ENCODE measurements at places on chromosomes 12 and 14. TPM values are rescaled to one million over a fixed set of nuclear protein-coding genes. Genes with fewer than 3 reads are reported as not detected.

Gene LHX5
- not detected for total RNA-seq

Gene TMEM30B
- total RNA-seq = 4.1 TPM

Gene TMEM253
- total RNA-seq = not detected

Gene WSCD2
- 0.60 TPM for total RNA-seq

Gene OR6C2
- total RNA-seq = not detected

Gene ZDHHC22
- total RNA-seq = not detected

Gene PRH2
- not detected for total RNA-seq

Gene PIGH
- 34.2 TPM for total RNA-seq

Gene PLD4
- total RNA-seq = 1.1 TPM

Gene AJUBA
- 1.3 TPM for total RNA-seq

Gene CIDEB
- 16.8 TPM for total RNA-seq

GRCh38 chr12:110012137-110012536 lies 12.9 kb downstream of the ANKRD13A start:
- DNase-seq = no peak
- peak overlapping the region; percentile 94 for H3K27ac ChIP-seq
- H3K4me1 ChIP-seq = peaks cover 43% of the 10 kb centered on the region
- peaks cover 2% of the 10 kb centered on the region for H3K36me3 ChIP-seq
- peak overlapping the region; percentile 74 for H3K4me3 ChIP-seq

- H3K27me3 ChIP-seq = peaks cover 75% of the 10 kb centered on the region
- H3K27ac ChIP-seq = no peak overlapping the region
- peak overlapping the region; percentile 66 for H3K4me3 ChIP-seq
- H3K4me1 ChIP-seq = peaks cover 12% of the 10 kb centered on the region
- no peak for DNase-seq
- H3K36me3 ChIP-seq = peaks cover 3% of the 10 kb centered on the region
Observed at GRCh38 chr14:70189456-70190077, 816 bp upstream of the SLC8A3 start.

- peak overlapping the region; percentile 15 for H3K4me3 ChIP-seq
- H3K4me1 ChIP-seq = peaks cover 23% of the 10 kb centered on the region
- no peak for DNase-seq
- peak overlapping the region; percentile 93 for H3K27ac ChIP-seq
- H3K36me3 ChIP-seq = no peaks in the 10 kb centered on the region
Observed at GRCh38 chr12:68119250-68119649, 40.3 kb downstream of the IFNG start.

DNA sequence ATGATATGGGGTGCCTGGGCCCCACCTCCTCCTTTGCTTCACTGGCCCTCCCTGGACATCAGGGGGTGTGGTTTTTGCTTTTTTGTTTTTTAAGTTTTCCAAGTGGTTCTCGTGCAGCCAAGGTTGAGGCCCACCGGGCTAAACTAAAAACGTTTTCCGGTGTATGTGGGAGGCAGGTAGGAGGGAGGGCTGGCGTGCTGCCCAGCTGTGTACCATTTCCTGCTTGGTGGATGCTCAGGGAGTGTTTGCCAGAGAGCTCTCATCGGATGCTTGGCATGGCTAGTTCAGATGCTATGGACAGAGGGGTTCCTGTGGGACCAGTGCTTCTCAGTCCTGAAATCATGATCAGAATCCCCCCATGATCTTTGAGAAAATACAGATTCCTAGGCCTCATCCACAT lies 246.4 kb downstream of the CACNA1C start:
- no peak overlapping the region for H3K27ac ChIP-seq
- H3K4me3 ChIP-seq = no peak overlapping the region
- H3K27me3 ChIP-seq = peaks cover 62% of the 10 kb centered on the region
- H3K36me3 ChIP-seq = peaks cover under 1% of the 10 kb centered on the region

- no peaks in the 10 kb centered on the region for H3K27me3 ChIP-seq
- peak overlapping the region; percentile 98 for H3K4me3 ChIP-seq
- peak; percentile 34 for DNase-seq
Observed at GRCh38 chr12:112381406-112381882, 787 bp downstream of the HECTD4 start.

GRCh38 chr12:110247340-110248095 lies 33.5 kb upstream of the ATP2A2 start:
- no peaks in the 10 kb centered on the region for H3K27me3 ChIP-seq
- H3K27ac ChIP-seq = no peak overlapping the region
- H3K36me3 ChIP-seq = no peaks in the 10 kb centered on the region
- H3K4me3 ChIP-seq = no peak overlapping the region
- no peaks in the 10 kb centered on the region for H3K4me1 ChIP-seq

DNA sequence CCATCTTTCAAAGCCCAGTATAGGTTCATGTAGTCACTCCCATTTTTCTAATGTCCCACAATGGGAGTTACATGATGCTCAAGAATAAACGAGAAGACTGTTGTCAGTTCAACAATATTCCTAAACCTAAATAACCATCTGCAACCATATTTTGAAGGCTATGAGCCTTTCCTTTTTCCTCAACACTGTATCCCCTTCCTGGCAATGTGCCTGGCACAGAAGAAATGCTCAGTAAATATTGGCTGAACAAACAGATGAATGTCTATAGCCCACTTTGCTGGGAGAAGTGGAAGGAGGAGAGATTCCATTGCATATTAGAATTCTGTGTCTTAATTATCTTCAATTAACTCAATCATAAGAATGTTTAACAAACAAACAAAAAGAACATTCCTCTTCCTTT lies 6.1 kb downstream of the ARMH4 start:
- H3K27ac ChIP-seq = no peak overlapping the region
- H3K4me1 ChIP-seq = no peaks in the 10 kb centered on the region
- H3K36me3 ChIP-seq = no peaks in the 10 kb centered on the region
- DNase-seq = no peak
- no peak overlapping the region for H3K4me3 ChIP-seq

GRCh38 chr14:73312687-73313086 lies 75.4 kb downstream of the PAPLN start:
- peaks cover 8% of the 10 kb centered on the region for H3K4me1 ChIP-seq
- no peak overlapping the region for H3K4me3 ChIP-seq
- no peak for DNase-seq
- no peak overlapping the region for H3K27ac ChIP-seq
- no peaks in the 10 kb centered on the region for H3K27me3 ChIP-seq

DNA sequence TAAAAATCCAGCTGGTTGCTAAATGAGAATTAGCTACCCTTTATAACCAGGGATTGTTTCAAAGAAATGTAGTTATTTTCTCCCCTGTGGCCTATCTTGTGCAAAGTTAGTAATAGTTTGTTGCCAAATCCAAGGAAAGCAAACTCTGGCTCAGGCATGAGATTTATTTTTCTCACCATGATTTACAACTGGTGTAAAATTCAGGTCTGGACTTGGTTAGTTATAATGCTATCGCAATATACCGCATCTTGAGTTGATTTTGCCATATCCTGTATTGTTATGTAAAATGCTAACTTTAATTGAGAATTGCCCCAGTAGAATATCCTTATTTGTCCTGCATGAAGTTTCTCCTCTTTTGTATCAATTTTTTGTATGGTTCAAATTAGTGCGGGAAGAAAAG lies 135.5 kb downstream of the CRADD start:
- H3K27ac ChIP-seq = no peak overlapping the region
- no peak overlapping the region for H3K4me3 ChIP-seq
- peaks cover 2% of the 10 kb centered on the region for H3K4me1 ChIP-seq
- DNase-seq = no peak
- no peaks in the 10 kb centered on the region for H3K27me3 ChIP-seq

GRCh38 chr12:115543269-115543668 lies 734.2 kb downstream of the MED13L start:
- no peak overlapping the region for H3K4me3 ChIP-seq
- H3K4me1 ChIP-seq = no peaks in the 10 kb centered on the region
- no peaks in the 10 kb centered on the region for H3K27me3 ChIP-seq
- H3K27ac ChIP-seq = no peak overlapping the region

- DNase-seq = no peak
- H3K36me3 ChIP-seq = no peaks in the 10 kb centered on the region
- H3K27me3 ChIP-seq = no peaks in the 10 kb centered on the region
- H3K27ac ChIP-seq = no peak overlapping the region
- H3K4me1 ChIP-seq = no peaks in the 10 kb centered on the region
- H3K4me3 ChIP-seq = no peak overlapping the region
Observed at GRCh38 chr14:42687421-42687820, 1080.7 kb downstream of the LRFN5 start.

DNA sequence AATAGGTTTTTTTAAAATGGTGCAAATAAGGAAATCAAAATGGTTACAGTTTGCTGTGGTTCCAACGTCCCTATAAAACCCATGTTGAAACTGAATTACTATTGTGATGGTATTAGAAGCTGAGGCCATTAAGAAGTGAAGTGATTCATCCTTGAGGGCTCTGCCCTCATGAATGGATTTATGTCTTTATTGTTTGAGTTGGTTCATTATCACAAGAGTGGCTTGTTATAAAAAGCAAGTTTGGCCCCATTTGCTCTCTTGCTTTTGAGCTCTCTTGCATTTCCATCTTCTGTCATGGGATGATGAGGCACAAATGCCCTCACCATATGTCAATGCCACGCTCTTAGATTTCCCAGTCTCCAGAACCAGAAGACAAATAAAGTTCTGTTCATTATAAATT lies 62.3 kb downstream of the PRKD1 start:
- H3K4me3 ChIP-seq = no peak overlapping the region
- no peak overlapping the region for H3K27ac ChIP-seq
- H3K4me1 ChIP-seq = no peaks in the 10 kb centered on the region
- no peaks in the 10 kb centered on the region for H3K36me3 ChIP-seq
- H3K27me3 ChIP-seq = no peaks in the 10 kb centered on the region

GRCh38 chr12:98721204-98721702 lies 76.2 kb downstream of the APAF1 start:
- H3K4me3 ChIP-seq = peak overlapping the region; percentile 25
- DNase-seq = no peak
- peaks cover 17% of the 10 kb centered on the region for H3K36me3 ChIP-seq
- peaks cover 18% of the 10 kb centered on the region for H3K4me1 ChIP-seq
- no peak overlapping the region for H3K27ac ChIP-seq

DNA sequence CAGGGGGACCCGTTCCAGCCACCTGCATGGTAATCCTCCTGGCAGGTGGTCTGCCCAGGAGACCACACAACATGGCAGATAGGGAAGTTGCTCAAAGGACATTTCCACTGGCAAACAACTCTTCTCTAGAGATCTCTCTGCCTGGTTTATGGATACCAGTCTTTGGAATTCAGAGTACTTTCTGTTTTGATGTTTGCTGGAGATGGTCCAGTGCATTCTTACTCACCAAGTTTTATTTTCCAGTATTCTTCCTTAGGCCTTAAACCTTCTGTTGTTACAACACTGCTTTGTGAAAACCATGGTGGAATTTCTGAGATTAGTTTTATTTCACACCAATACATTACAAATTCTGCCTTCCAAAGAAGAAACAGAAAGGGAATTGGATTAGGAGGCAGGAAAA lies 428.3 kb downstream of the FUT8 start:
- no peaks in the 10 kb centered on the region for H3K27me3 ChIP-seq
- no peak overlapping the region for H3K4me3 ChIP-seq
- H3K4me1 ChIP-seq = peaks cover 40% of the 10 kb centered on the region

DNA sequence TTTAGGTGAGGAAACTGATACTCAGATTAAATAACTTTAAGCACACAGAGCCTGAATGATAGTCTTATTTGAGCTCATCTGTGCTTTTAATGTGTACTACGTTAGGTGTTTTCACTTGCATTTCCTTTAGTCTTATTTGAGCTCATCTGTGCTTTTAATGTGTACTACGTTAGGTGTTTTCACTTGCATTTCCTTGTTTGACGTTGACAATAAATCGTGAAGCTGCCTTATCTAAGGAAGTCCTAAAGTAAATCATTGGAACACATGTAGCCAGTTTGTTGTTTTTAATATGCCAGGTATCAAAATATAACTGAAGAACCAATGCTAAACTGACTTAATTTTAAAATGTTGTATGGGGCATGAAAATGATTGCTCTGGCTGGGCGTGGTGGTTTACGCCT lies 2.0 kb downstream of the RAP1B start:
- H3K27me3 ChIP-seq = no peaks in the 10 kb centered on the region
- no peak for DNase-seq
- peaks cover 36% of the 10 kb centered on the region for H3K4me1 ChIP-seq
- peak overlapping the region; percentile 97 for H3K27ac ChIP-seq
- no peaks in the 10 kb centered on the region for H3K36me3 ChIP-seq

DNA sequence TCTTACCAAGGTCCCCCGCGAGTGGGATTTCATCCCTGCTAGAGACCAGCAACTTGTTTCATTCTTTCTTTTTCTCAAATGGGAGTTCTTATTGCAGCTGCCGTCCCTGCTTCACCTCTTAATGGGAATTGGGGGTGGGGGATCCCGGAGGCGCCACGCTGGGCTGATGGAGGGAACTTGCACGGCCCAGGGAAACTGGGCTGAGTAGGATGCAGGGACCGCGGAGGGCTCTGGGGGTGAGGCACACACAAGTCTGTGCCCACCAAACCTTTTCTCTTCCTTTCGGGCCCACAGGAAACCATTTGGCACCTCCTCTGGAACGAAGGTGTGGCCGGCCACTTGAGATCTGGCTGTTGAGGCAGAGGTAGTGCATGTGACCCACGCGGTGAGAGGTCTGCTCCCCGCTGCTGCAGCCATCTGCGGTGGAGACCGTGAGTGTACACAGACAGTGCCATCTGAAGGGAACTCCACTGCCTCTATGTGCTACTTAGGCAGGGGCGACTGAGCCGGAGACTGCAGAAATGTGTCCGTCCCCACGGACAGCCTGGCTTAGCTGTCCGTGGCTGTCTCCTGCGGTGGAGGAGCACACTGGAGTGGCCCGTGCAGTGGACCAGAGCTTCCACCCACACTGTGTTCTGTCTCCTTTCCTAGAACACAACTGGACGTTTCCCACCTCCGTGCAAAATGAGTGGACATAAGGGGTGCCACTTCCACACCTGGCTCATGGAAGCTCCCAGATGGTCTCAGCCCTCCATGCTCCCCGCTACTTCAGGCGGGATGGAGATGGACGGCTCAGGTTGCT lies 42.1 kb upstream of the TESC start:
- no peak overlapping the region for H3K27ac ChIP-seq
- H3K27me3 ChIP-seq = no peaks in the 10 kb centered on the region
- peaks cover 4% of the 10 kb centered on the region for H3K36me3 ChIP-seq

- peaks cover 9% of the 10 kb centered on the region for H3K4me1 ChIP-seq
- DNase-seq = no peak
- H3K27ac ChIP-seq = no peak overlapping the region
Observed at GRCh38 chr14:104382361-104383087, 197.0 kb upstream of the C14orf180 start.

DNA sequence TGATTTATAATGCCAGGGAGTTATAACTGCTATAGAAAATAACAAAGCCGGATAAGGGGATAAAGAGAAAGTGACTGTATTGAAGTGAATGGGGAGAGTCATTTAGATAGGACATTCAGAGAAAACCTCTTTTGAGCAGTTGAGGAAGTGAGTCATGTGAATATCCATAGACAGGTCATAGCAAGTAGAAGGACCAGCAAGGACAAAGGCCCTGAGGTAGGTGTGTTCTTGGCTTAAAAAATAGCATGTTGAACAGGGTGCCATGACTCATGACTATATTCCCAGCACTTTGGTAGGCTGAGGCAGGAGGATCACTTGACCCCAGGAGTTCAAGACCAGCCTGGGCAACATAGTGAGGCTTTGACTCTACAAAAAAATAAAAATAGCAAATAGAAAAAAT lies 51.5 kb upstream of the RAP1B start:
- no peak for DNase-seq
- no peak overlapping the region for H3K27ac ChIP-seq

- DNase-seq = no peak
- H3K36me3 ChIP-seq = peaks cover 2% of the 10 kb centered on the region
- H3K4me3 ChIP-seq = no peak overlapping the region
- peaks cover 23% of the 10 kb centered on the region for H3K27me3 ChIP-seq
Observed at GRCh38 chr12:93664573-93665138, 12.5 kb upstream of the CRADD start.

Data from T-helper 17 cell (primary cell).